ENCODE measurements at places on chromosomes 7 and 10.

- DNase-seq = no peak
Measured at GRCh38 chr10:108638225-108638624, 1285.1 kb downstream of the XPNPEP1 start.

DNA sequence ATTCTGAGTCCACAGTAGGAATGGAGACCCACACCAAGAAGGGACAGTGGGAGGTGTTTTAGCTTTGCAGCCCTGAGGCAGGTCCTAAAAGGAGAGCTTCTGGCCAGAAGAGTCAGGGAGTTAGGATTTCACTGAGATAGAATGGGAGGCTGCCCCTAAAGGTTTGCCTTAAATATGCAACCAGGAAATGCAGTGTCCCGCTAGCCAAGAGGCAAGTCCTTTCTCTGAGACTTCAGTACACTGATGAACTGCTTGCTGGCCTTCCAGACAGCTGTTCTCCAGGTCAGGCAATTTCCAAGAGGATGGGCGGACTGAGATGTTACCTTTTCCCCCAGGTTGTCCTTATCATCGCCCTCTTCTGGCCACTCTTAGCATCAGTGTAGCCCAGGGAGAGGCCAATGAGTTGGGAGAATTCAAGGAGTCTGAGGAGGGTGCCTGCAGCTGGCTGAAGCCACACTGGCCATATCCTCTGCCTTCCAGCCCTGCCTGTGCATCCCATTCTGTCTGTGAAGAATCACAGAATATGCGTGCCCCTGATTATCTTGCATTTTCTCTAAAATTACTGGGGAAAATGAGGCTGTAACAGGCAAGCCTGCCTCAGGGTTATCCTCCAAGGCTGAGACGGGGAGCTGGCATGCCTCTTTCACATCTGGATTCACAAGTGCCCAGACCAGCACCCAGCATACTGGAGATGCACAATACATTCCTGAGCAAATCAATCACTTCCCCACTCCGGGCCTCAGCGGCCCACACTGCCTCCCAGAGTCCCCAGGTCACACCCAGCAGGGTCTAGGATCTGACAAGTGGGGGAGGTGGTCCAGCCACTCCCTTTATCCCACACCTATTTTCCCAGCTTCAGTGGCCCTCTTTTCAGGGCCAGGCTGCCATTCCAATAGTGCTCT is 2.4 kb downstream of the TLL2 start:
- peak; percentile 8 for DNase-seq

- DNase-seq = no peak
Measured at GRCh38 chr10:16965344-16965616, 148.1 kb upstream of the RSU1 start.

DNA sequence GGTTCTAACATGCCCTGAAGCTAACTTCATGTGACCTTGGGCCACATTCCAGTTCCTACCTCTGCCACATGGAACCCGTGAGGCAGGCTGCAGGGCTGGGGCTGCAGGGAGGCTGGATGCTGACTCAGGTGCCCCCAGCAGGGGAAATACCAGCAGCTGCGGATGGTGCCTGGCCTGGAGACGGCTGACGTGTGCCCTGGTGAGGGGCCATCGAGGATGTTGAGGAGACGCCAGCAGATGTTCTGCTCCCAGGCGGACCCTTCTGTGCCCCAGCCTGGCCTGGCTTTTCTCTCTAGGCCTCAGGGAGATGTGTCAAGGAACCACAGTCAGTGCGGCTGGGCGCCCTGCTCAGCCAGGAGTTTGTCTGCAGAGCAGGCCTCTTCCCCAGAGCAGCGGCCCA is 8.8 kb downstream of the BAG3 start:
- DNase-seq = no peak

DNA sequence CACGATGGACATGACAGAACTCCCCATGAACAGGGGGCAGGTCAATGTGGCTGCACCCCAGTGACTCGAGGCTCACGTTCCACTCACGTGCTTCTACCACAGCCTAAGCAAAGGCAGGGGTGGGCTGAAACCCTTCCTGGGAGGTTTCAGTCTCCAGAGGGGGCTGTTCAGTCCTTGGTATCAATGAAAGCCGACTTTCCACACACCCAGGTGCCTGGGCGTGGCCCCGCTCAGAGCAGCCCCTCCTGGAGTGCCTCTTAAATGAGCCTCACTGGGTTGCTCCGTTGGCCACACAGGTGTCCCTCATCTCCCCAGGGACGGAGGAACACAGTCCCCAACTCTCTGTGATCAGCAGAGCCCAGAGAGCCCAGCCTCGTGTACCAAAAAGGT is 90.5 kb upstream of the PDGFA start:
- DNase-seq = no peak

DNA sequence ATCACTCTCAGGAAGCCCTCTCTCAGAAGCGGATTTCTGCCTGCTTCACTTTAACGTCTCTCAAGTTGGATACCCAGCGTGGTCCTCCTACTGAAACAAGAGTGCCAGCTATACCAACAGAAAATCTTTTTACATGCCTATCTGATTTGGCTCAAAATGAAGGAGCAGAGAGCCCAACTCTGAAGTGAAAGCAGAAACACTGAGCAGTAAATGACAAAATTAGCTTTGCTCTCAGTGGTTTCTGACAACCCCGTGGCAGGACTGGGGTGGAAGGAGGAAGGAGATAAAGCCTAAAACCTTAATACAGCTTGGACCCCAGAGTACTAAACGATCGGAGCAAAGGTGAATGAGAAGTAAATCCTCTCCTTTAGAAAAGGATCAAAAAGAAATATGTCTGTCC is 25.1 kb upstream of the GPR37 start:
- no peak for DNase-seq

DNA sequence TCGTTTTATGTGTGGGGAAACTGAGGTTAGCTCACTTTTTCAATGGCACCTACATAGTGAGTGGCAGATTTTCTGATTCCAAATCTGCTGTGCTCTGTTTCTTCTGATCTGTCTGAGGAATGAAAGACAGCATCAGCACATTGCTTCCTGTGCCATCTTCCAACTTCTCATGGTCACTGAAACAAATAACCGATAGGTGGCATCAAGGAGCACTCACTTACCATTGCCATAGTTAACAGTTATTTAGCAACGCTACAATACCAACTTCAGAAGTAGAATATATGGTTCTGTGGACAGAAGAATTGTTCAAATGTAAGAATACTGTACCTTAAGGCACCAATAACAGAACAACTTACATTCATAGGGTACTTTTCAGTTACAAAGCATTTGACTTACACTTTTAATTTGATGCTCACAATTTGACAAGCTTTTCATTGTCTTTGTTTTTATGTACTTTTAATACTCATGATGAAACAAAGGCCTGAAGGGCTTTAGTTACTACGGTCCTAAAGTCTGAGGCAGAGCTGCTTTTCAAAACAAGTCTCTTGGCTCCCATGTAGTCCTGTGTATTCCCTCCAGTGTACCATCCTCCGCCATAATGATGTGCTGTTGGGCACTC is 228.9 kb upstream of the TCF7L2 start:
- DNase-seq = peak; percentile 23

GRCh38 chr7:27115221-27116026 is 12.9 kb upstream of the HOXA2 start:
- DNase-seq = no peak

- DNase-seq = no peak
Measured at GRCh38 chr10:131047501-131047900, 264.0 kb downstream of the TCERG1L start.

GRCh38 chr7:12623223-12623622 is 52.7 kb downstream of the SCIN start:
- no peak for DNase-seq

Measured in CD4-positive, alpha-beta T cell treated with Interleukin-6 at 100 ng/mL for 8 hours (primary cell).